ENCODE measurements at places on chromosomes 13 and 19. TPM values are rescaled to one million over a fixed set of nuclear protein-coding genes. Genes with fewer than 3 reads are reported as not detected.

GRCh38 chr19:53647792-53648191, 16.0 kb downstream of the DPRX start:
- no peak for DNase-seq

DNA sequence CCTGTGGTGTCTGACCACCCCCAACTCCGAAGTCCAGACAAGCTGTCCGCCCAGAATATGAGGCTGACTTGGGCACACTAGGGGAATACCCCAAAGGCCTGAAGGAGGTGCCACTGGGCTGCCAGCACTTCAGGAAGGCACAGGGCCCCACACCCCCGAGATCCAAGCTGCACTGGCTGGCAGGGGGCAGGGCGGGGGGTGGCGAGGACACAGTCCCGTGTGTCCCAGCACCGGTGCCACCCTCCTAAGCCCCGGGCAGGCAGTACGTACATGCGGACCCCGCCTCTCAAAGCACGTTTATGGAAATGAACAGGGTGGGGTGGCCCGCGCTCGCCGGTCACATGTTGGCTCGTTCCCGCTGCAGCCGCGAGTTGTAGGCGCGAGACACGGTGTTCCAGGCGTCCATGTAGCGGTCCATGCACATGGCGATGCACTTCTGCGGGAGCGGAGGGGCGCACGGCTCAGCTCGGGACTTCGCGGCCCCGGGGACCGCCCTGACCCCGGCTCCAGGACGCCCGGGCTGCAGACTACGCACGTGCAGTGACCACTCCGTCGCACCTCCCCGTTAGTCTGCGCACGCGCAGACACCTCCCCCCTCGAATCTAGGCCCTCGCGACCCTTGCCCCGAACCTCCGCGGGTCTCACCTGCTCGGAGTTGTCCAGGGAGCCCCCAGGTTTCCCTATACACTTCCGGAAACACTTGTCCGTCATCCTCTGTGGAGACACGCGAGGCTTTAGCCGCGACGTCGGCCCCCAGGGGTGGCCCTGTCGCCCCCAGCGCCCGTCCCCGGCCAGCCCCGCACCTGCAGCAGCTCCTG, 566 bp downstream of the TIMM13 start:
- DNase-seq, result no peak

GRCh38 chr13:112767506-112768471, 78.0 kb downstream of the ATP11A start:
- DNase-seq, result no peak

DNA sequence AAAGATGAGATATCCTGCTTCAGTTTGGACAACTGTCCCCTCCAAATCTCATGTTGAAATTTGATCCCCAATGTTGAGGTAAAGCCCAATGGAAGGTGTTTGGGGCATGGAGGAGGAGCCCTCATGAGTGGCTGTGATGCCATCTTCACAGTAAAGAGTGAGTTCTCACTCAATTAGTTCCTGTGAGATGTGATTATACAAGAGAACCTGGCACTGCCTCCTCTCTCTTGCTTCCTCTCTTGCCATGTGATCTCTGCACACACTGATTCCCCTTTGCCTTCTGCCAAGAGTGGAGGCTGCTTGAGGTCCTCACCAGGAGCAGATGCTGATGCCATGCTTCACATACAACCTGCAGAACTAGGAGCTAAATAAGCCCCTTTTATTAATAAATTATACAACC, 86.9 kb downstream of the HSPH1 start:
- DNase-seq, result no peak

Gene DPF1
- total RNA-seq, result 0.12 TPM

- DNase-seq, result no peak
These were observed 26.9 kb downstream of the SCGB2B2 start for GRCh38 chr19:34649886-34650543.

All from mucosa of gallbladder (tissue), 1 donor.